ENCODE measurements at places on chromosomes 11 and 22.

GRCh38 chr11:61293867-61294716 lies 1.0 kb downstream of the VWCE start:
- peak; percentile 38 for DNase-seq

- no peak for DNase-seq
Observed at GRCh38 chr22:36015155-36015810, 13.3 kb downstream of the RBFOX2 start.

GRCh38 chr22:37195921-37196320 lies 7.9 kb upstream of the C1QTNF6 start:
- no peak for DNase-seq

- no peak for DNase-seq
Observed at GRCh38 chr11:109422870-109423465, 978 bp downstream of the C11orf87 start.

DNA sequence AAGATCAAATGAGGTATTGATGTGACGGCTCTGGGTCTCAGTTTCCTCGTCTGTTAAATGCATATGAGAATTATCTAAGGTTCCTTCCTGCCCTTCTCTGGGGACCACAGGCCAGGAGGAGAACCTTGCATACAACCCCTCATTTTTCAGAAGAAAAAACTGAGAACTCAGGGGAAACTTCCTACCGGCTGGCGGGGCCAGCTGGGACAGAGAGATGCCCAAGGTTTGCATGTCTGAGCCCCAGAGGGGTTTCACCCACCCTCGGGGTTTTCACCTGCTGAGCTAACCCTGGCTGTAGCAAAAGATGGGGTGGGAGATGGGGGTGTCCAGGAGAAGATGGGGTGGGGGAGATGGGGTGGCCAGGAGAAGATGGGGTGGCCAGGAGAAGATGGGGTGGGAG lies 4.3 kb downstream of the TNFRSF13C start:
- no peak for DNase-seq

Data from stimulated activated CD8-positive, alpha-beta memory T cell treated with anti-CD3 and anti-CD28 coated beads, Interleukin-15, amount 100 ng/mL, for 24 hours (primary cell).